ENCODE measurements at places on chromosomes 3 and 15. TPM values are rescaled to one million over a fixed set of nuclear protein-coding genes. Genes with fewer than 3 reads are reported as not detected.

DNA sequence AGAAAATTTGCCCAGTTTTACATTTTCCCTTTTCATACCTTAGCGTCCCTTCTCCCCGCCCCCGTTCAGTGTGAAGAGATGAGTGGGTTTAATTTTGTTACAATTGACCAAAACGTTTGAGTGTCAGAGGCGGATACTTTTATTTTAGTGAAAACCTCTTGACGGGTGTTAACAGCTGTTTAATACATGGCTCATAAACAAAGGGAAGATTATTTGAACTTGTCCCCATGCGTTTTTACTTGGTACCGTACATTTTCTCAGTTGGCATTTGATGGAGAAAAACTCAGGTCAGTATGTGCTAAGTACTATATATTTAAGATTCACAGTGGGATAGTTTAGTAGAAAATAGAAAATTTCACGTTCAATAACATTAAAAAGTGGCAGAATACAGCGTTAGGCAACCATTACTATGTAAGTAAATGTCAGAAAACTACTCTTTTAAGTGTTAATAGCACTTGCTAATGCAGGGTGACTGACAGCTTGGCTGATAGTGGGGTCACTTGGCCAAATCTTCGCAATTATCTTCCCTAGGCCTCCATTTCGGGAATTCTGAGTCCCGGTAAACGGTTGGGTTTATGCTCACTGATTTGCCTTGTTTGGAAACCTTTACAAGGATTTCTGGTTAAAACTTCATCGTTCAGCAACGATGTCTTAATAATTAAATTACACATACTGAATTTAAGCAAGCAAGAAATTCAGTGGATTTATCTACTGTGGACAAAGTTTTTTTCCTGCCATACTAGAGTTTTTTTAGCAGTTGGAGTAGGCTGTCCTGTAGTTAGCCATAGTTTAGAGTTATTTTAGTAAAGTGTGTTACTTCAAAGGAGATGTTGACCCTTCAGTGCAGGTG, 4.8 kb downstream of the CHD2 start:
- H3K4me1 ChIP-seq = peaks cover 30% of the 10 kb centered on the region
- peak overlapping the region; percentile 59 for H3K4me3 ChIP-seq
- no peak for DNase-seq
- peaks cover 44% of the 10 kb centered on the region for H3K36me3 ChIP-seq
- no peaks in the 10 kb centered on the region for H3K27me3 ChIP-seq

DNA sequence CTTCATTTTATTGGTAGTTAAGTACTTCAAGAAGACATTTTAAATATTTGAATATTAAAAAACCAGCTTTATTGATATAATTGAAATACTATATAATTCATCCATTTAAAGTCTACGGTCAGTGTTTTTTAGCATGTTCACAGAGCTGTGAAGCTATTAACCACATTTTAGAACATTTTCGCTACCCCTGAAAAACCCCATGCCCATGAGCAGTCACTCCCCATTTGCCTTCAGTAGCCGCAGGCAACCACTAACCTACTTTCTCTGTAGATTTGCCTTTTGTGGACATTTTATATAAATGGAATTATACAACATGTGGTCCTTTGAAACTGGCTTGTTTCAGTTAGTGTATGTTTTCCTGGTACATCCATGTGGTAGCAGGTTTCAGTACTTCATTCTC, 55.7 kb downstream of the GPR171 start:
- H3K4me3 ChIP-seq = no peak overlapping the region
- peaks cover 16% of the 10 kb centered on the region for H3K4me1 ChIP-seq
- no peaks in the 10 kb centered on the region for H3K36me3 ChIP-seq
- peaks cover 26% of the 10 kb centered on the region for H3K27me3 ChIP-seq
- H3K27ac ChIP-seq = no peak overlapping the region
- DNase-seq = no peak

GRCh38 chr3:108099679-108100428, 9.0 kb upstream of the CD47 start:
- no peaks in the 10 kb centered on the region for H3K27me3 ChIP-seq
- no peak for DNase-seq
- no peak overlapping the region for H3K4me3 ChIP-seq
- H3K27ac ChIP-seq = no peak overlapping the region

DNA sequence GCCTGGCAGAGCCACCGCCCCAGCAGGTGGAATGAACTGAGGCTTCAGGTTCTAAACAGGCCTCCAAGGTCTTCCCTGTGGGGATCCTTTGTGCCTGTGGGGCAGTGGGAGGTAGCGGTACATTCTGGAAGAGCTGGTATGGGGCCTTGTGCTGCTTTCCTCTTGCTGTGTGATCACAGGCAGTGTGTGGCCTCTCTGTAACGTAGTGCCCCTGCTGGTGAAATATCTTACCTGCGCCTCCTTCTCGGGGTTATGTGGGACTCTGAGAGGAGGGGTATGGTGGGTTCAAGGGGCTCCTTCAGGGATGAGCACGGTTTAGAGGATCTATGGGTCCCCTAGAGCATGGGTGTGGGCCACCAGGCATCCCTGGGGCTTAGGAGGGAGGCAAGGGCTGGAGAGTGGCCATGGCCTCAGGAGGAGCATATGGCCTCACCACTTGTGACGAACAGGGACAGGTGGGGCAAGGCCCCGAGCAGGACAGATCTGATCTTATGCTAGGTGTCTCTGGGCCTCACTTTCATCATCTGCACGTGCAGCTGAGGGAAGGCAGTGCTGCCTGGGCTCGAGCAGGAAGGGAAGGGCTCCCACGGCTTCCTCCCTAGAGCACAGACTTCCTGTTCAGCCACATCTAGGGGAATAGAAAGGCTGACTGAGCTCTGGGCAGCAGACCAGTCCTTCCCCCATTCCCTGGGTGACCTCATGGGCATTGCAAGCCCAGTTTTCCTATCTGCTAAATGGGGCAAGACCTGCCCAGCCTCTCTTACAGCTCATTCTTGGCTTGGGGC, 1.9 kb upstream of the ALS2CL start:
- DNase-seq = peak; percentile 47
- no peaks in the 10 kb centered on the region for H3K27me3 ChIP-seq
- H3K4me3 ChIP-seq = no peak overlapping the region
- H3K36me3 ChIP-seq = no peaks in the 10 kb centered on the region

The EPHA3 gene
- polyA plus RNA-seq = not detected

DNA sequence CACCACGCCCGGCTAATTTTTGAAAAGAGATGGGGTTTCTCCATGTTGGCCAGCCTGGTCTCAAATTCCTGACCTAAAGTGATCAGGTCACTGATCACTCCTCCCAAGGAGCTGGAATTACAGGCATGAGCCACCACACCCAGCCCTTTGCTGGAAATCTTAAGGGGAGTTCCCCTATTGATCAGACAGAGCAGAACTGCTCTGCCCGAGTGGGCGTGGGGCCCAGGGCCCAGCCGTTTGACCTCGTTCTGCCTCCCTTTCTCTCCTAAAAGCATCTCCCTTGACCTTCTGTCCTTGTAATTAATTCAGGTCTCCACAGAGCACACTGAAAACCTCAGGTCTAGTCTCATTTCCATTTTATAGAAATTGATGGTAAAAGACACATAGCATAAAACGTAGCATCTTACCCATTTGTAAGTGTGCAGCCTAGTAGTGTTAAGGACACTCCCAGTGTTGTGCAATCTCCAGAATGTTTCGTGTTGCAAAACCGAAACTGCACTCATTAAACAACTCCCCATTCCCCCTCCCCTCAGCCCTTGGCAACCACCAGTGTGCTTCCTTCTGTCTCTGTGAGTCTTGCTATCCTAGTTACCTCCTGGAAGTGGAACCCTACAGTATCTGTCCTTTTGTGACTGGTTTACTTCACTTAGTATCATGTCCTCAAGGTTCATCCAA, 89.3 kb downstream of the SLCO3A1 start:
- H3K27ac ChIP-seq = no peak overlapping the region
- H3K4me3 ChIP-seq = no peak overlapping the region
- H3K4me1 ChIP-seq = peaks cover 4% of the 10 kb centered on the region
- no peak for DNase-seq
- no peaks in the 10 kb centered on the region for H3K27me3 ChIP-seq

GRCh38 chr15:85474700-85475316, 94.4 kb downstream of the AKAP13 start:
- peaks cover 25% of the 10 kb centered on the region for H3K4me1 ChIP-seq
- no peaks in the 10 kb centered on the region for H3K27me3 ChIP-seq
- no peak overlapping the region for H3K4me3 ChIP-seq
- DNase-seq = no peak
- H3K27ac ChIP-seq = peak overlapping the region; percentile 23
- no peaks in the 10 kb centered on the region for H3K36me3 ChIP-seq

DNA sequence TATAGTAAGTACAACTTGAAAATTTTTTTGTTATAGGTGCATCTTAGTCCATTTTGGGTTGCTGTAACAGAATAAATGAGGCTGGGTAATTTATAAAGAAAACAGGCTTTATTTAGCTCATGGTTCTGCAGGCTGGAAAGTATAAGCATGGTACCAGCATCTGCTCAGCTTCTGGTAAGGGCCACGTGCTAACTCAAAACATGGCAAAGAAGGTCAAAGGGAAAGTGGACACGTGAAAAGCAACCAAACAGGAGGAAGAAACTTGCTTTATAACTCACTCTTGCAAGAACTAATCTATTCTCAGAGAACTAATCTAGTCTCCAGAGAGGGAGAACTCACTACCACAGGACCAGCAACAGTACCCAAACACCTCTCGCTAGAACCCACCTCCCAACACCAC, 9.1 kb downstream of the HDGFL3 start:
- no peak overlapping the region for H3K4me3 ChIP-seq
- H3K4me1 ChIP-seq = no peaks in the 10 kb centered on the region
- H3K36me3 ChIP-seq = no peaks in the 10 kb centered on the region
- DNase-seq = no peak
- no peaks in the 10 kb centered on the region for H3K27me3 ChIP-seq

- no peak for DNase-seq
- no peak overlapping the region for H3K4me3 ChIP-seq
- peaks cover 27% of the 10 kb centered on the region for H3K36me3 ChIP-seq
- peaks cover 41% of the 10 kb centered on the region for H3K4me1 ChIP-seq
Measured at GRCh38 chr3:73600293-73600938, 24.3 kb downstream of the PDZRN3 start.

DNA sequence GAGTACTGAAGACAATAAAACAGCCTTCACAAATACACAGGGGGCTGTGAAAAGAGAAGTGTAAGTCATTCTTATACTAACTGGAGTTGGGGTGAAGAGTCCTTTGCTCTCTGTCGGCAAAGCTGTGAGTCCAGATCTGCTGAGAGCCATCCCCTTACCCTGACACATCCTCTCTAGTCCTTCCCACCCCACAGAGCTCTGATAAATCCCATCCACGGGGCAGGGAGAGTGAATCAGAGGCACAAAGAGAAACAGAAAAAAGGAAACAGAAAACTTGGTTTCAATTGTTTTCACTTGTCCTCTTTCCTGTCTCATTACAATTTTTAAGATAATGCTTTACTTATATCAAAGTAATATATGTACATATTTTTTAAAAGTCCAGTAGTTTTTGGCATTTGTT, 18.2 kb upstream of the ZNF639 start:
- no peaks in the 10 kb centered on the region for H3K36me3 ChIP-seq
- H3K27me3 ChIP-seq = no peaks in the 10 kb centered on the region
- H3K4me1 ChIP-seq = peaks cover 6% of the 10 kb centered on the region
- no peak overlapping the region for H3K4me3 ChIP-seq
- H3K27ac ChIP-seq = no peak overlapping the region

The ADAMTSL3 gene
- polyA plus RNA-seq = 0.02 TPM

DNA sequence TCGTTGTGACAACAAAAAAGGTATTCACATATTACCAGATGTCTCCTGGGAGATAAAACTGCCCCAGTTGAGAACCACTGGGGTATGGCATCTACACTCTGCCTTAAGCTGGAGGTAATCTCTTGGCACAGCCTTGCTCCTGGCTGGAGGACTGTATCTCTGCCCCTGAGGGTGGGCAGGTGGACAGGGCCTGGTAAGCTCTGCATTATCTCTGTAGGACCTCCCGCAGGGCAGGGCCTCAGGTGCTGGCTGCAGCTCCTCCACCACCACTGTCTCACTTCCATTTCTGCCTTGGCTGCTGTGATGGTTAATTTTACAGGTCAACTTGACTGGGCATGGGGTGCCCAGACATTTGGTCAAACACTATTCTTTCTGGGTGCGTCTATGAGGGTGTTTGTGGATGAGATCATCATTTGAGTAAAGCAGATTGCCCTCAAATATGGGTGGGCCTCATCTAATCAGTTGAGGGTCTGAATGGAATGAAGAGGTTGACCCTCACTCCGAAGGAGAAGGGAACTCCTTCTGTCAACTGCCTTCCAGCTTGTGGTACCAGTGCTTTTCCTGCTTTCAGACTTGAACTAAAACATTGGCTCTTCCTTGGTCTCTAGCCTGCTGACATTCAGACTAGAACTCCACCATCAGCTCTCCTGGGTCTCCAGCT, 9.8 kb upstream of the RHCG start:
- no peak overlapping the region for H3K4me3 ChIP-seq
- H3K27me3 ChIP-seq = no peaks in the 10 kb centered on the region
- no peaks in the 10 kb centered on the region for H3K36me3 ChIP-seq
- no peak overlapping the region for H3K27ac ChIP-seq

- no peaks in the 10 kb centered on the region for H3K27me3 ChIP-seq
- H3K4me1 ChIP-seq = no peaks in the 10 kb centered on the region
- H3K36me3 ChIP-seq = peaks cover 37% of the 10 kb centered on the region
- H3K27ac ChIP-seq = no peak overlapping the region
- no peak for DNase-seq
Measured at GRCh38 chr3:124972457-124972856, 37.9 kb upstream of the MUC13 start.

The ADAMTS9 gene
- polyA plus RNA-seq = 4.1 TPM

The NEK10 gene
- polyA plus RNA-seq = 1.0 TPM

DNA sequence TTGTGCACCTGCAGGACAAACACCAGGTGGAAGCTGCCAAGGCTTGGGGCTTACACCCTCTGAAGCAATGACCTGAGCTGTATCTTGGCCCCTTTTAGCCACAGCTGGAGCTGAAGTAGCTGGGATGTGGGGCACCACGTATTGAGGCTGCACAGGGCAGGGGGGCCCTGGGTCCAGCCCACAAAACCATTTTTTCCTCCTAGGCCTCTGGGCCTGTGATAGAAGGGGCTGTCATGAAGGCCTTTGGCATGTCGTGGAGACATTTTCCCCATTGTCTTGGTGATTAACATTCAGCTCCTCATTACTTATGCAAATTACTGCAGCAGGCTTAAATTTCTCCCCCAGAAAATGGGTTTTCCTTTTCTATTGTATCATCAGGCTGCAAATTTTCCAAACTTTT, 27.6 kb upstream of the MME start:
- no peak overlapping the region for H3K4me3 ChIP-seq
- no peaks in the 10 kb centered on the region for H3K36me3 ChIP-seq
- H3K27me3 ChIP-seq = no peaks in the 10 kb centered on the region
- H3K27ac ChIP-seq = no peak overlapping the region

The SHC4 gene
- 1.9 TPM for polyA plus RNA-seq

DNA sequence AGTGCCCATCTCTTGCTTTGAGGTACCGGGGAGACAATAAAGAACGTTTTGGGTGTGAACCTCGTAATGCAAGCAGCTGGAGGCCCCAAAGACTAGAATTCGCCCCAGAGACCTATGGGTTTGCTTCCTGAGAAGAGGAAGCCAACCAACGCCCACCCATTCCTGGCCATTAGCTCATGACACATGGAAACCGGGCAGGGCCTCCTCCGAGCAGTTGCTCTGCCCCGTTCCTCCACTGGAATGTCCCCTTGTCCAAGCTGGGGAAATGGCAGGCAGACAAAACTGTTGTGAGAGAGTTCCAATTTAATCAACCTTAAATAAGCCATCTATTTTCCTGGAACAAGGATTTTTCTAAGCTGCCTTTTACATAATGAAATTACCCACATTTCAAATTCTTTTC, 250.9 kb upstream of the IGF1R start:
- H3K4me1 ChIP-seq = no peaks in the 10 kb centered on the region
- H3K4me3 ChIP-seq = no peak overlapping the region
- H3K27me3 ChIP-seq = peaks cover 29% of the 10 kb centered on the region
- DNase-seq = no peak
- H3K36me3 ChIP-seq = no peaks in the 10 kb centered on the region

- no peaks in the 10 kb centered on the region for H3K36me3 ChIP-seq
- no peak overlapping the region for H3K4me3 ChIP-seq
- no peak overlapping the region for H3K27ac ChIP-seq
- H3K4me1 ChIP-seq = no peaks in the 10 kb centered on the region
- H3K27me3 ChIP-seq = no peaks in the 10 kb centered on the region
- no peak for DNase-seq
Measured at GRCh38 chr15:75834021-75834420, 9.2 kb upstream of the UBE2Q2 start.
